ENCODE measurements at places on chromosomes 6 and 20.
A peak's percentile ranks its signal among the peaks of the same experiment; 100 is the strongest.

DNA sequence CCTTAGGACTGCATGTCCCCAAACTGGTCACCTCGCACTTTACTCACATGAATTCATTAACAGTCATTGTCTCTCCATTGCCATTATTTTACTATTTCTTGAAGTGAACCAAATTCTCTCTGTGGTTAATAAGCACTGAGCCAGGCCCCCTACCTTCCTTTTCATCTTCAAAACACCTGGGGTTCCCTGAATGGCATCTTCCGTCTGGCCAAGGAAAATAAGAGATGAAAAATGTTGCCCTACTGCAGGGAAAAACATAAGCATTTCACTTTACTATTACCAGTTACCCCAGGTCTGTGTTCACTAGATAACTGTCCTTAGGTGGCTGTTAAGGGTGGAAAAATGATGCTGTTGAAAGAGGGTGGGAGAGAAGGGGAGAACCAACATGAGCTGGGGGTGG is 10.0 kb upstream of the NKX2-2 start:
- no peak for DNase-seq

GRCh38 chr6:76518443-76518842 is 446.0 kb upstream of the IMPG1 start:
- no peak for DNase-seq

DNA sequence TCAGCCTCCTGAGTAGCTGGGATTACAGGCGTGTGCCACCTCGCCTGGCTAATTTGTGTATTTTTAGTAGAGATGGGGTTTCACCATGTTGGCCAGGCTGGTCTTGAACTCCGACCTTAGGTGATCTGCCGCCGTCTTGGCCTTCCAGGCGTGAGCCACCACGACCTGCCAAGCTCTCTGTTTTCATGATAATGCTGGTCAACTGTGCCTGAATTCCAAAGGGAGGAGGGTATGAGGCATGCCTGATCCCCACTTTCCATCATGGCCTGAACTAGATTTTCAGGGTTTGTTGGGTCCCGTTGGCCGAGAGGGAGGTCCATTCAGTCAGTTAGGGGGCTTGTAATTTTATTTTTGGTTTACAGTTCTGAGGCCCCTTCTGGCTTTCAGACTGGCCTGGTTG is 28.0 kb upstream of the ANGPT4 start:
- no peak for DNase-seq

DNA sequence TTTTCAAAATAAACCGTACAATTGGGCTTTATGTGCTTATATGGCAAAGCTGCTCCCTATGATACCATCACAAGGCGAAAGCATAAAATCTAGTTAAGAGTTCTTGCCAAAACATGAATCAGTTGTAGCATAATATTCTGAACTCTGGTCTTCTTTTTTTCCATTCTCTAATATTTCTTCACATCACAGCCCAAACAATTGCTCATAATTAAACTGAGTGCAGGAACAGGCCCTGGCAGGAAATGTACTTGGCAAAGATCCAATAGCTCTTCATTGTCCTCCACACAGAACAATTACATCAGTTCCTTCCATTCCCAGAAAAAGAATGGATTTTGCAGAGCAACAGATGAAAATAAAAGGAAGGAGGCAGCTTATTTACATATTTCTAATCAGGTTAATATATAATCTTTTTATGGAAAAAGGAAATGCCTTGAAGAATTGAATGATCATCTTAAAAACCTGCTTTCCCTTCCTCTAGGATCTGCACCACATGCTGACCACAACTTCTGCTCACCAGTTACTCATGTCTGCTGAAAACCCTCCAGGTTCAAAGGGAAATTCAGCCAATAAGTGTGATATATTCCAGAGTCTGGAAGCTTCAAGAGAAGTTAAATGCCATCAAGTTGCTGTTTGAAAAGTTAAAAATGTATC is 123.3 kb upstream of the COL21A1 start:
- DNase-seq = peak; percentile 51

- DNase-seq = no peak
These were observed 97.5 kb downstream of the MAFB start for GRCh38 chr20:40591536-40591935.

DNA sequence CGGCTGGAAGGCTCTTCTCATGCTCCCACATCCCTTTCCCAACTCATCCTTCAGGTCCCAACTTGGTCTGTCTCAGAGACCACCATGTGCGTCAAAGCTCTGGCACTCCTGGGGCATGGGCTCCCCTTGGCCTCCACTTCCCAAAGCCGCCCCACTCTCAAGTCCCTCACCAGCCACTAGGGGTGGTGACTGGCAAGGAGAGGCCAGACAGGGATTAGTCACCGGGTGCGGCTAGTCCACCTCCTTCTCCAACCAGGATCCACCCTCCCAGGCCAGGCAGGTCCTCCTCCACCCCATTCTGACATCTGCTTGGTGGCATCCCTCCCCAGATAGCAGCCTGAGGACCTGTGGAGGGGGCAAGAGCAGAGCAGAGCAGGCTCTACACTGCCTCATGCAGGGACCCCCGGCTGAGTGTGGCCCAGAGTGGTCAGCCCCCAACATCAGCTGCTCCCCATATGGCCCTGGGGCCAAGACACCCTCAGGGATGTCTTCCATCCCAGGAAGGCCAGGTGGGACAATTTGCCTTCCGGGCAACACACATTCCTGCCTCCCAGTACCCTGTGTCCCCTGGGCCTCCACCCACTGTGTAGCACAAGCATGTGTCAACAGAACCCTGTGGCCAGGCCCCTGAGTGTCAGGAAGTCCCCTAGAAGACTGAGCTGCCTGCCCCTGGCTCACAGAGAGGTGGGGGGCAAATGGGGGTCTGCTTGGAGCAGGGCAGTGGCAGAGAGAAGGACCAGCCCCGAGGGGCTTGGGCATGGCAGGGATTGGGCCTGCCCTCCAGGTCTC is 29.2 kb downstream of the YTHDF1 start:
- DNase-seq = no peak

DNA sequence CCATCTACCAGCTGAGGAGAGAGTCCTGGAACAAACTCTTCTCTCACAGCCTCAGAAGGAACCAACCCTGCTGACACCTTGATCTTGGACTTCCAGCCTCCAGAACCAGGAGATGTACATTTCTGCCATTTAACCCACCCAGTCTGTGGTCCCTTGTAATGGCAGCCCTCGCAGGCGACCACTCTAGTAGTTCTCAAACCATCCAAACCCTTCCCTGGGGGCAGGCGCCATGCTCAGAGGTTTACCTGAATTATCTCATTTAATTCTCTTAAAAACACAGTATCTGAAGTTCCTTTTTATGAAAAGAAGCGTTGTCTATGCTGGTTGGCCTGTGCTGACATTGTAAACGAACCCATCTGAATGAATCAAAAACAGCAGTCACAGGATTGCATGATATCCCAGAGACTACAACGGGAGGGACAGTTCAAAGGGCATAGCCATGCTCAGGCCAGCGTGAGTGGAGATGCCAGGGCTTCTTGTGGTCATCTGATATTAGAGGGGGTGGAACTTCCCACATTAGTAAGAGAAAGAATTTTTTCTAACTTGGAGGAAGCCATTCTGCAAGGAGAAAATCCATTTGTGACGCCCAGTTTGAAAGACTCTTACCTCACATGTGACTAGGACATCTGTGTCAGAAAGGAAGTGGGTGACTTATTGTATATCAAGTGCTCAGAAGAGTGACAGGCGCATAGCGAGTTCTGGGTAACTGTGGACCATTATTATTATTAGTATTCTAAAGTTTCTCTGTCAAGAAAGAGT is 17.2 kb upstream of the TAGAP start:
- DNase-seq = no peak

- no peak for DNase-seq
These were observed 33.7 kb downstream of the SPTLC3 start for GRCh38 chr20:13042458-13042794.

GRCh38 chr6:33315793-33316602 is 1.5 kb downstream of the ZBTB22 start:
- peak; percentile 4 for DNase-seq

All from SK-N-SH (cell line).